ENCODE measurements at places on chromosomes 16 and 17. TPM values are rescaled to one million over a fixed set of nuclear protein-coding genes. Genes with fewer than 3 reads are reported as not detected.

Gene FBXL16
- 9.9 TPM for total RNA-seq

Gene TP53I13
- 64.1 TPM for total RNA-seq

Gene OR1F1
- not detected for total RNA-seq

Gene SHISA6
- not detected for total RNA-seq

DNA sequence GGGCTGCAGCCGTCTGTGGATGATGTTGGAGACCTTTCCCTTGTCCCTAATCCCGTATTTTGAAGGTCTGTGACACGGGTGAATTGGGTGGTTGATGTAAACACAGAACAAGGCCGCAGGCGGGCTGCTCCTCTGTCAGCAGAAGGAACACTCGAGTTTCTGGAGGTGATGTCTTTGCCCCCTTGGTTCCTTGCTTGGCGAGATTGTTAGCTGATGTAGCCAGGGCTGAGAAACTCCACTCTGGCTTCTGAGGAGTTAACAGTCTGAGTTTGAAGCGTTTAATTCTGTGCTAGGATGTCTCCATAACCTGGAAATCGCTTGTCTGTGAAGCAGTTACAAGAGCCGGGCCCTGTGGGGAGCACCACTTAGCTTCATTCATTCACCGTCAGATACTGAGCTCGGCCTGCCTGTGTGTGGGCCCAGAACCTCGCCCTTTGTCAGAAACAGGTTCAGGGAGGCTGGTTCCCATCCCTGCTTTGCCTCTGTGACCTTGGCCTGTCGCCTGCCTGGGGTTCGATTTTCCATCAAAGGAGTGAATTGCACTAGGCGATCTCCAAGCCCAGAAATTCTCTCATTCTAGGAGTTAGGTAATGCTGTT, 1.3 kb downstream of the MAPK8IP3 start:
- no peak for DNase-seq

DNA sequence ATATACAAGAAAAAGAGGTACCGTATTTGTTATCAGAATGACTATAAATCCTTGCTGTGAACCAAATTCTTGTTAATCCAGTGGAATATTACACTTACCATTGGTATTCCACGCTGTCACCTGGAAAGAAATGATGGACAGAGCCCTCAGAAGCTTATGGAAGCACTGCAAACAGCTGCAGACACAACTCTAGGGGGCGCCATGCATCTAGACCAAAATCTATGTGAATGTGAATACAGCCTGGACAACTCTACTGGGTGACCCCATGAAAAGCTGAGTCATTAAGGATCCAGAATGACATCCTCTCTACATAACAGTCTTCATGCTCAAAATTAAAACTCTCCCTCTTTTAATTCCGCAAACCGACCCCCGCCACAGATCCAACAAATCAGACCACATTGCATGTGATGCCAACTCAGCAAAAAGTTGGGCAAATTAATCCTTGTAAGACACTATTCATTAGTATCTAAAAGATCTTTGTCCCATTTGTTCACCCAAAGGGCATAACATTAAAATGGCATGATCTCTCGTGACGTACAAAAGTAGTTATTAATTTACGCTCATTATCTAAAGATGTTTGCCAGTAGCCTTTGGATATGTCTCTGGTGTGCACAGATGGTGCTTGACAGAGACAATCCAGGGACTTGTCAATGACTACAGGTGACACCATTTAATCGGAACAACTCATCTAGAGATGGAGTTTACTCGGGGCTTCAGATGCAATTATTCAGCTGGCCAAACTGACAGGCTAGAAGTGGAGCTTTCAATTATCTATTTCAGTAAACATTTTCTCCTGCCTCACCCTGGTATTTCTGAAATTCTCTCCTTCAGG, 552.7 kb upstream of the PSMD7 start:
- peak; percentile 8 for DNase-seq

- DNase-seq = peak; percentile 50
Observed at GRCh38 chr16:79600638-79601091, at the start of gene MAF. Gene MAF (minus strand): TSS chr16:79600737. CDS start chr16:79599902, 835 bp downstream.

All from A172 (cell line).